ENCODE measurements at places on chromosomes 7 and 10. TPM values are rescaled to one million over a fixed set of nuclear protein-coding genes. Genes with fewer than 3 reads are reported as not detected.

Gene TMEM213
- not detected for total RNA-seq

Gene RBP3
- not detected for total RNA-seq

Gene TRIM8
- 44.8 TPM for total RNA-seq

Gene ZNF775
- total RNA-seq: 7.6 TPM

Gene CCT6A
- total RNA-seq: 305 TPM

Gene MALRD1
- not detected for total RNA-seq

Gene ADRA2A
- total RNA-seq: 0.02 TPM

Gene MYL10
- not detected for total RNA-seq

Gene PRLHR
- not detected for total RNA-seq

Gene MKI67
- 54.3 TPM for total RNA-seq

Gene PRTFDC1
- 17.2 TPM for total RNA-seq

Gene H2BK1
- not detected for total RNA-seq

Gene ACBD7
- total RNA-seq: 0.80 TPM

Gene CALCR
- not detected for total RNA-seq

Gene SPDYE6
- total RNA-seq: not detected

Gene DNAJB9
- 10.9 TPM for total RNA-seq

Gene ST8SIA6
- 0.04 TPM for total RNA-seq

Gene MSS51
- total RNA-seq: 0.71 TPM

Gene CALML3
- total RNA-seq: not detected
